Activated gamma-delta T cell treated with Interleukin-2 at 50 U/mL for 16 hours (primary cell): ENCODE measurements at places on chromosomes 3 and 15.

DNA sequence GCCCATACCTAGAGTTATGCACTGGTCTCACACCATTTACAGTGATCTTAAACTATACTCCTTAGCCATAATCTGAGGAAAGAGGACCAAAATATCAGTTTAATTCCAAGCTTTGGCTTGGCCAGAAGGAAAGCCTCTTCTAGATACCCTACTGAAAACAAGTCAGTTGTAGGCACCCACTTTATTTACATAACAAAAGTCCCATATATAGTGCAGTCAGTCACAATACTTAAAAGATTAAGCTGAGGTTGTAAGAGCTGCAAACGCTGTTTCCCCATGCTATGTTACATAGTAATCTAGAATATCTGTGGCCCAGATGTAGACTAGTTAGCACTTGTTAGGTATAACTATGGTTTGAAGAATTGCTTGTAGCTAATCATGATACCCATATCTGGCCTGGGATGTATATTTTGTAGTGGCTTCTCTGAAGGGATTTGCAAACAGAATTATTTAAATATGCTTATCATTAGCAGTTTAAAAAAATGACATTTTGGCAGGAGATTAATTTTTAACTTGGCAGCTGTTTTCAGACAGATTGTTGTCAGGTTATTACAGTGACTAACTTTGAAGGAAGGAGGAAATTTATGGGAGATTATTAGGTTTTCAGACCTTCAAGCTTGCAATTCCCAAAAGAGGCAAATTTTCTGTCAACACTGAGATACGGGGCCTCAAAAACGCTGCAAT is 160.4 kb upstream of the SLC2A2 start:
- no peak for DNase-seq

GRCh38 chr3:124671106-124671505 is 59.1 kb upstream of the UMPS start:
- DNase-seq, result peak; percentile 29

- no peak for DNase-seq
Measured at GRCh38 chr3:39221141-39221530, 28.7 kb upstream of the XIRP1 start.

- no peak for DNase-seq
Measured at GRCh38 chr15:89170364-89170763, 51.0 kb downstream of the RLBP1 start.

DNA sequence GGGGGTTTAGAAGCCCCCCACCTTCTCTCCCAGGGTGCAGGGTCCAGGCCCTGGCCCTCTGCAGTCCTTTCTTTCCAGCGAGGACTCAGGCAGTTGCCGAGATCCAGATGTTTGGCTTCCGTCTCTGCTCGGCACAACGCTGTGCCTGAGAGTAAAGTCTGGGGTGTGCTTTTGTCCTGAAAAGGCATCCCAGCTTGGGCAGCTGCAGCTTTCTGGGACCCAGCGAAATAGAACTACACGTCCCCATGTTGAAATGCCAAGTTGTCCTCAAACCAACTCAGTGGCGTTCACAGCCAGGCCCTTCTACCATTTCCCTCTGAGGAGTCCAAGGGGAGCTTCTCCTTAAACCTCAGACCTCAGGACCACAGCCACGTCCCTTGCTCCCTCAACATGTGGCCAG is 23.1 kb downstream of the FGD5 start:
- no peak for DNase-seq

DNA sequence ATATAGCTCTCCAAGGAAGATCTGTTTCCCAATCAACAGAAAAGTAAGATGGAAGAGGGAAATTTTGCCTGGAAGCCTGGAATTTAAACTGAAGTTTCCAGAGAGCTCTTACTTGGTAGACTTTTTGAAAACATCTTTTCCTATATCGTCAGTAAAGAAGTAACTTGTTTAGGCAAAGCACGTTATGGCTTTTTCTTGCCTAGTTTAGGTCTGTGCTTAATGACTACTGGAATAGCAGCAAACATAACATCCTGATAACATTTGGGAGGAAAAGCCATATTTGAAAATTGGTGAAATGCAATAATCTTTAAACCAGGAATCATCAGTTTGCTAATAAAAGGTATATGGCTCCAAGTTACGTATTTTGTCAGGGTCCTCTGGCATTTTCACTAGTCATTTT is 160.4 kb upstream of the CGNL1 start:
- DNase-seq, result no peak
